ENCODE measurements at places on chromosomes 3 and 15.
A peak's percentile ranks its signal among the peaks of the same experiment; 100 is the strongest.

GRCh38 chr15:78715434-78715833 lies 74.4 kb upstream of the CHRNB4 start:
- DNase-seq, result peak; percentile 32

DNA sequence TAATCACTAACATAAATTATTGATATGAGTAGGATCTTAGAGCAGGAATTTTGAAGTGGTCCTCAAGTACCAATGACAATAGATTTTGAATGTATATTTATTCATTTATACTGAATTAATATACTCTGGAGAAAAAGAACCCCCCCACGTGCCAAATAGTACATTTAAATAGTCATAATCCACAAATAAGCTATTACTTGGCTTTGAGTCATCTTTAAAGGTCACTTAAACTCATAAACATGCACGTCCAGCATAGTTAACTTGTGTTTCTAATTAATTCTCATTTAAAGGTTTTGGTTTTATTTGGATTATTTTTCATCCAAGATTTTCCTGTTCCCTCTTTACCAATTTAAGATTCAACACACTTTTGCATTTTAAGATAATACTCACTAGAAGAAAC lies 35.1 kb downstream of the FGF7 start:
- DNase-seq, result peak; percentile 81

DNA sequence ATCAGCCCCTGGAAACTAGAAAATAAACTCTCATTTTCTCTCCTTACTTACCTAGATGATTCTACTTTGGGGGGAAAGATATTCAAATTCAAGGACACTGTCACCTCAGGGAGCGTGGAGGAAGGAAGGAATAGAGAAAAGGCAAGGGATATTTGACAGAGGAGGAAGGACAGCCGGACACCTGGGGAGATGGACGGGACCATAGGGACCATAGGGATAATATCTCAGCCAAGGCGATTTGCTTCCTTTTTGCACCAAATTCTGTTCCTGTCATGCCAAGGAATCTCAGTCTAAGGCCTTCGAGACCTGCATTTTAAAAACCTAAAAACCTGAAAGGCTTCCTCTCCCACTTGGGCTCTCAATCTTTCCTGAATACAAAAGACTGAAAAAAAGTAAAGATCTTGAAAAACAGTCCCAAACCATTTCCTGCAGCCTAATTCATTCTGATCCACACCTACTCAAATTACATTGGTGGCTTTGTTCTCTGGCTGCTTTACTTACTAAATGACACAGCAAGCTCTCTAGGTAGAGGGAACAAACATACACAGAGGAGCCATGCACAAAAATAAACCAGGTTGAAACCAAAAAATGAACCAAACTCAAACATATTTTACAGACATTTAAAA lies 73.9 kb upstream of the SLC24A5 start:
- DNase-seq, result no peak

DNA sequence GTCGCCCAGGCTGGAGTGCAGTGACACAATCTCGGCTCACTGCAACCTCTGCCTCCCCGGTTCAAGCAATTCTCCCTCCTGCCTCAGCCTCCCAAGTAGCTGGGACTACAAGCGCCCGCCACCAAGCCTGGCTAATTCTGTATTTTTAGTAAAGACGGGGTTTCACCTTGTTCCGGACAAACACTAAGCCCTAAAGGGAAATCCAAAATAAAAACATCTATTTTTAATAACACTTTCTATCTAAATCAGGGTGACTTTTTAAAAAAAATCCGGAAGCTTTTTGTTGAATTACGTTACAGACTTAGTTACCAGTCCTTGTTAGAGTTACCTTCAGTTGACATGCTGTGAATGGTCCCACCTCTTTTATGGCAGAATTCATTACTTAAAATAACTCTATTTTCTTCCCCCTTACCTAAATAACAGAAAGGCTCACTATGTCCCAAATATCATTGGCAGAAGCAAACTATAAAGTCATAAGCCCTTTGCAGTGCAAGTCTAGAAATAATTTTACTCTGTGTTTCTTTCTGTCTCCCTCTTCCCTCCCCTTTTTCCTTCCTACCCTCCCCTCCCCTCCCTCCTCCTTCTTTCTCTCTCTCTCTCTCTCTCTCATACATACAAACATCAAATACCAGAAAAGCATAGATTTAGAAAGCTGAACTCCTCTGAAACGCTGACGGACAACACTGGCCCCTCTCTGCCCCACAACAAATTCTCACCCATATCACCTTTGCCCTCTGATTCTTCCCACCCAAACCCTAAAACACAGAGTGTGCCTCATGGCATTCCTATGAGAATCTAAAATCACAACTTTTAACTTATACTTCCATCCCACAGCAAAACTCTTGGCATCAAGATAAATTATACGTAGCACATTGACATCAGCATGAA lies 18.3 kb downstream of the THBS1 start:
- peak; percentile 48 for DNase-seq

DNA sequence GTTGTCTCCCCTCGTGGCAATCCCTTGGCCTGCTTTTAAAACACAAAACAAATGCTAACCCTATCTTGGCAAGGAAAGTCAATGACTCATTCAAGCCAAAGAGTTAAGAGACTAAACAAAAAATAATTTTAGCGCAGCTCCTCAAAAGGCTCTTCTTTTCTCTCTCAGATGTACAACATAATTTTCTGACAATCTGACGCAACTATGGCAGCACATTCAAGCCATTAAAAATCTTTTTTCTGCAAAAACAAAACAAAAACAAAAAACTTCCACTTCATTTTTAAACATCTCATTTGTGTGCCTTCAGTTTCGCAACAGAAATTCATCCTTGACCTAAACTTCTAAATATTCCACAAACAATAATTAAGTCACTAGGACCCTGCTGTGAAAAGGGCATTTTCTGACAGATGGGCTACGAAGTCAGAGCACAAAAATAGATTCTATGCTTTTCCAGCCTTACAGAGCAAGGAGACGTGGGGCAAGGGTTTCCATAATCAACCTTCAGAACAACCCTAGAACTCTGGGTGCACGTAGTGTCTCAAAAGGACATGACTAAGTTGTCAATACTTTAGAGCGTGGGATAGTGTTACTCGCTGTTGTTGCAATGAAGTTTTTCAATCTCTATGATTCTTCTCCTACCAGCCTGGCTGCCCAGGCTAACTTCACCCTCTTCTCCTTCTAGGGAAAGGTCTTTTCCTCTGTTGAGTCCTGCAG lies 84.3 kb downstream of the MB21D2 start:
- DNase-seq, result peak; percentile 93

DNA sequence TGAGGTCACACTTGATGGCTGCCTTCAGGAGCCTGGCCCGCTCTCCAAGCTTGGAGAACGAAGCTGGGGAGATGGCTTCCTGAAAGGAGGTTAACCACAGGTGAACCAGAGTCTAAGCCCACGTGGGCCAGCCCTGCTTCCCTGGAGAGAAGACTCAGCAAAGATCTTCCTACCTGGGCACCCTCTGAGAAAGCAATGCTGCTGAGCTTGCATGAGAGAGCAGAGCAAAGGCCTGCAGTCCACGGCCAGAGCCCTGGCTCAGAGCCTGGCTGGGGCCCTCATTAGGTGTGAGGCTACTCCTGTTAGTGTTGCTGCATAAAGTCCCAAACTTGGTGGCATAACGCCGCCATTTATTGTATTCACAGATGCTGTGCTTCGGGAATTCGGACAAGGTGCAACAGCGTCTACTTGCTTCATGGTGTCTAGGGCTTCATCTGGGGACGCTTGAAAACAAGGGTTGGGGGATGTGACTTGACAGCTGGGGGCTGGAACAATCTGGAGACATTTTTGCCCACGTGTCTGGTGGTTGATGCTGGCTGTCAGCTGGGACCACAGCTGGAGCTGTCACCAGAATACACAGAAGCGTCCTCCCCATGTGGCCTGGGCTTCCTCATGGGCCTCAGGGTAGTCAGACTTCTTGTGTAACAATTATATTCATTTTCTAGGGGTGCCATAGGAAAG lies 87.9 kb upstream of the MEF2A start:
- DNase-seq, result no peak

DNA sequence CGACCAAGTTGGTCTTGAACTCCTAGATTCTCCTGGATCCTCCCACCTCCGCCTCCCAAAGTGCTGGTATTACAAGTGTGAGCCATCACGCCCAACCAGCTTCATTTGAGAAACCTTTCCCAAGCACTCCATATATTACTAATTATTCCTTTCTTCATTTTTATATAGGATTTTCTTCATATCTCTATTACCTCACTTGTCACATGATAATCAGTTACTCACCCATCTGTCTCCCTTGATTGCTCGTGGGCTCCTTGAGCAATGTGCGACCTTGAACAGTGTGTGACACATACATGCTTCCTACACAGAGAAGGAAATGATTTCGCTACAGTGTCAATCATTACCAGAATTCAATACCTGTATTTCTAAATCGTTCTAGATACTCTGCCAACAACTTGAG lies 110.7 kb upstream of the C2CD4B start:
- DNase-seq, result no peak

GRCh38 chr3:128274837-128275236 lies 121.6 kb downstream of the EEFSEC start:
- DNase-seq, result peak; percentile 82

DNA sequence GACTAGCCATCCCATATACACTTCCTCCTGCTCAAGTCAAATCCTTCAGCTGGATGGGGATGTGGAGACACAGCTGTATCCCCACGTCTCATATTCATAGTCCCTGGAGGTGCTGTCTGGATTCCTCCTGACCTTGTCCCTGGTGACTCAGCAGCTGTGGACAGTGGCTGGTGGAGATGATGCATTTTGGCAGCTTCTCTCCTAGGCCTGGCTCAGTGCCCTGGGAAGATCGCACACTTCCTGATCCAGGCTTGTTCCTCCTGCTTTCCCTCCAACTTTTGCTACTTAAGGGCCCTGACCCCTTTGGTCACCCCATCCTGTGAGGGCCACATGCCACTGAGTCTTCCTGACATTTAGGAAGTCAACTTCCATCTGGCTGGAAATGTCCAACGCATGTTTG lies 44.4 kb downstream of the ADAMTSL3 start:
- peak; percentile 92 for DNase-seq

DNA sequence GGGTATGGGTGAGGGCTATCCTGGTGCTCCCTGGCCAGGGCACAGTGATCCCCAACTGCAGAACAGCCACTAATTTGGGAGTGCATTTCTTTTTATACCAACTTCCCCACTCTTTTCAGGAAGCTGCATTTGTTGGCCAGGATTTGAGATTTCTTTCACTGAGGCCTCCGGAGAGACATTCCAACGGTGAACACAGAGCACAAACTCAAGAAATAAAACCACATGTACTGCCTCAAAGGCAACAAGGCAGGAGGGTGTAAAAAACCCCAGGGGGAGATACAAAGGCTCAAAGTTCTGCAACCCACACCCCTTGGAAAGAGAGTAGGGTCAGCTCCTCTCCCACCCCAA lies 65.3 kb downstream of the CPN2 start:
- DNase-seq, result no peak

DNA sequence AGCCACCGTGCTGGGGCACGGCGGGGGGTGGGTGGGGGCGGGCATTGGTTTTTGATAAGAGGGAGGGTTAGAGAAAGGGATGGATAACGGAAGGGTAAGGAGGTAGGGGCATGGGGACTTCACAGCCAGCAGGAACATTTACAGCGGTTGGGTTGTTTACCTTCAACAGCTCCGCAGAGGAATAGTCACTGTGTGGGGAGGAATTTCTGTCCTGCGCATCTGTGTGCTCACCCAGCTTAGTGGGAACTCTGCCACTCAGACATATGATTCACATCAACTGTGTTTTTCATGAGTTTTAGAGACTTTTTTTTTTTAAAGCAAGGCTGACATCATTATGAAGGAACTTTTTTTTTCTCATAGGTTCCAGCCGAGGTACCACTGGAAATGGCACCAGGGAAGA lies 19.6 kb downstream of the CHRD start:
- peak; percentile 95 for DNase-seq

DNA sequence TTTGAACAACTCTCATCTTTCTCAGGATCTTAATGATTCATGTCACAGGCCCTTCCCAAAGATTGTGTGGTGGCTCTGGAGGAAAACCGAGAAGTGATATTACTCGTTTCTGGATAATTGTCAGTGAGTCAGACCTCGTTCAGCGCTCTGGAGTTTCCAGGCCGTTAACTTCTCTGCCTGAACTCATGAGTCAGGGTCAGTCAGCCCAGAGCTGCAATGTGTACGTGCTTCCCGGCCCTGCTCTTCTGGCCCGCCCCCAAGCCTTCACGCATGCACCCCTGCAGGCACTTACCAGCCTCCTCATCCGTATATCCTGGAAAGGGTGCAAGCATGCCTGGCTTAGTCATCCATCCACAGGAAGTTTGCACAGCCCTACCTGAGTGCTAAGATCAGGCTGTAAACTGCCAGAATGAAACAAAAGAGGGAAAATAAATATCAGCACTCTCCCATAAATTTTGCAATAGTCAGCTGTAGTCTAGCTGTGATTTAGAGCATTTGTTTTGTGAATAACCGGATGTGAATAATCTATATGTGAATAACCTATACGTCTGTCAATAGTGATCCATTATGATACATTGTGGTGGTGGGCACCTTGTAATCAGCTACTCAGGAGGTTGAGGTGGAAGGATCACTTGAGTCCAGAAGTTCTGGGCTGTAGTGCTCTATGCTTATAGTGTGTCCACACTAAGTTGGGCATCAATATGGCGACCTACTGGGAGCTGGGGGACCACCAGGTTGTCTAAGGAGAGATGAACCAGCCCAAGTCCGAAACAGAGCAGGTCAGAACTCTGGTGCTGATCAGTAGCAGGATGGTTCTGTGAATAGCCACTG lies 35.3 kb upstream of the SEMA4B start:
- DNase-seq, result peak; percentile 99

DNA sequence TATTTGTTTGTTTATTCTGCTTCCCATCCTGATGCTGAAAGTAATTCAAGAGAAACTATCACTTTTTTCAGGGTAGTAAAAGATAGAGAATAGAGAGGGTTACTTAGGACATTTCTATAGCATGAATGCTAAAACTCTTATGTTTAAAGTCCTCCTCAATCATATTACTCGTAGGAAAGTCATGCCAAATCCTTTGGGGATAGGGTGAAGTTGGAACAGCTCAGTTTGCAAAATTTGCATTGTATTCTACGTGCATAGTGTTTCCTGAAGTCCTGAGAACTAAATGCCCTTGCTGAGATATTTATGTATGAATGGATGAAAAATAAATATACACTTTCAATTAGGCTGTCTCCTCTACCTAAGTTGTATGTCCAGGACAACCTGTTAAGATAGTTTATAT lies 14.6 kb downstream of the PLSCR5 start:
- peak; percentile 62 for DNase-seq

DNA sequence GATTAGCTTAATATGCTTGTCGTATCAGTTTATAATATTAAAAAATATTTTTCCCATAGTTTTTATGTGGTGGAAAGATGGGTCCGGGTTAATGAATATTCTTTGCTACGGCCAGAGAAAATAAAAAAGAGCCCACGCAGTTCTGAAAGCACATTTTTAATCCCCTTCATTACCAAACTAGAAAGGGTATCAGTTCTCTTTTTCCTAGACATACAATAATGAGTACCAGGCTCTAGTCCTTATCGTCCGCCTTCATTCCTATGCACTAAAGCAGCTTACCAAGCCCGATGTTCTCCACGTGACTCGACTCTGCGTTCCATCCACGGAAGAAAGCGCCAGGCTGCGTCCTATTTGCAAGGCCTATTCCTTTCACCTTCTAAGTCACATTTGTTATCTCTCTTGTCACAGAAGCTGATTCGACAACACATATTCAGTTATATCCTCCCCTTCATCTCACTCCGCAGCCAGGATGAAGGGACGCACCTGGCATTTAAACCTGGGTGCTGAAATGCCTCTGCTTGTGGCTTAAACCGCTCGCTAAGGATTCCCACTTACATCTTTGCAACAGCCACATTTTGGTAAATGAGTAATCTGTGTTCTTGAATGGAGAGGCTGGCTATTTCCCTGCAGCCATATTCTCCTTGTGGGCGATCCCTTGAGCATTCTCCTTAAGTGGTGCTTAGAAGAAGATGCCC lies 257.0 kb downstream of the CD47 start:
- no peak for DNase-seq

GRCh38 chr3:60226912-60227311 lies 1024.3 kb downstream of the FHIT start:
- no peak for DNase-seq

All from fibroblast of mammary gland (primary cell).